ENCODE measurements at places on chromosomes 7 and 10. TPM values are rescaled to one million over a fixed set of nuclear protein-coding genes. Genes with fewer than 3 reads are reported as not detected.
A peak's percentile ranks its signal among the peaks of the same experiment; 100 is the strongest.

DNA sequence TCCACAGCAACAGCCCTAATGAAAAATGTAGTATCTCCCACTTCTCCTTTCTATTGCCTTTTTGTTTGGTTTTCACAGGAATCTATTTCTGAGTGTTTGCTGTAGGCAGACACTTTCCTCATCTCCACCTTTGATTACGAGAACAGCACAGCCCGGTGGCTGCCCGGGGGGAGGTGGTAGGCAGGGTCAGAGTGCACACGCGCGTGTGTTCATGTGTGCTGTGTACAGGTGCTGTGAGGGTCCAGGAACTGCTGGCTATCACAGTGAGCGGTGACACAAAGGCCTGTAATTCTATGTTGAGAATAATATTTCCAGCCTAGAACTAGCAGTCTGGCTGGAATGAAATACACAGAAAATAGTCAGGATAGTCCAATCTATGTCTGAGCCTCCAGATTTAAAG is 212.8 kb downstream of the ADARB2 start:
- no peak overlapping the region for H3K4me3 ChIP-seq
- H3K36me3 ChIP-seq: no peaks in the 10 kb centered on the region
- no peaks in the 10 kb centered on the region for H3K27me3 ChIP-seq
- no peak for DNase-seq
- no peaks in the 10 kb centered on the region for H3K4me1 ChIP-seq

Gene CLRN3
- total RNA-seq: not detected

Gene CREB3L2
- 128 TPM for total RNA-seq

Gene PAX4
- not detected for total RNA-seq

Gene CREB5
- 25.4 TPM for total RNA-seq

DNA sequence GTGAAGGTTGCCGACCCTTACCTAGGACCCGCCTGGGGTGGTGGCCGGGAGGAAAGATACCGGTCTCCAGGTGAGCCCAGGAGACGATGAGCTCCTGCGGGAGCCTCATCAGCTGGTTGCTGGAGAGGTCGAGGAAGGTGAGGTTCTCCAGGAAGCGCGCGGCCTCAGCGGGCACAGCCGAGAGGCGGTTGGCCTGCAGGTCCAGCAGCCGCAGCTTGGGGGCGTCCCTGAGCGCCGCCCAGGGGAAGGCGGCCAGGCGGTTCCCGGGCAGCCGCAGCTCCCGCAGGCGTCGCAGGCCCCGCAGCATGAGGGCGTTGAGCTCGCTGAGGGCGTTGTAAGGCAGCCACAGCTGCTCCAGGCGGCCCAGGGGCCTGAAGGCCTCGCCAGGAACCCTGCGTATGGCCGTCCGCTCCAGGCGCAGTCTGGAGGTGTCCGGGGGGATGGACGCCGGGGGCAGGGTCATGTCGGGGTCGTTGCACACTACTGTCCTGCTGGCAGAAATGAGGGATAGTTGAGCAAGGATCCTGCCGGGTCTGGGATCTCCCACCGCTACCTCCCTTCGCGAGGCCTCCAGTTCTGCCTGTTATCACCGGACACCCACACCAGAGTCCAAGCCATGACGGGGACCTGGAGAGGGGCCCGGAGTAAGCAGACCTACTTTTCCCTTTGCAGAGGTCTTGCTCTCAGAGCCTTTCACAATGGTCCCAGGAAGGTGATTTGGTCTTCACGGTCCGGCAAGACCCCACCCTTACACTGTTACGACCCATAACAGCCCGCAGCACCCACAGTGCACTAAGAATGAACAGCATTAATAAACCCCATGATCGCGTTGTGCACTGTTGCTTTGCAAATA is 3.9 kb downstream of the LRIT1 start:
- no peak for DNase-seq
- no peak overlapping the region for H3K27ac ChIP-seq
- H3K4me3 ChIP-seq: no peak overlapping the region
- H3K27me3 ChIP-seq: no peaks in the 10 kb centered on the region
- no peaks in the 10 kb centered on the region for H3K36me3 ChIP-seq

DNA sequence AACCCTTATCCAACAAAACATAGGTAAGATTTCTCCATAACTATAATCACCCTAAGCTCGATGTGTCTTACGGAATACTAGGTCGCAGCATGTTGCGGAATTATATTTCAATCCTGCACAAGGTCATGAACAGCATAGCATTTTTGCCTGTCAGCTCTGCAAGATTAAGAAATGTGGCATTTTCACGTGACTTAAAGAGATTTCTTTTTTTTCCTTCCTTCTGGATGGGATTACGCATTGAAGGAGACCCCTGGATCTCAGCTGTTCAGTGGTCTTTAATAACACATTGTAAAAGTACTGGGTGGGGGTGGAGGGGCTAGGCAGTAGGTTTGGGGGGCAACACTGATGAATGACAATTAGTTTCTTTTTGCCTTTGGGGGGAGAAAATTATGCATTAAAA is 106.7 kb downstream of the CUBN start:
- no peak for DNase-seq
- H3K4me3 ChIP-seq: no peak overlapping the region
- H3K36me3 ChIP-seq: no peaks in the 10 kb centered on the region
- H3K27me3 ChIP-seq: no peaks in the 10 kb centered on the region
- H3K4me1 ChIP-seq: peaks cover 43% of the 10 kb centered on the region
- peak overlapping the region; percentile 98 for H3K27ac ChIP-seq

DNA sequence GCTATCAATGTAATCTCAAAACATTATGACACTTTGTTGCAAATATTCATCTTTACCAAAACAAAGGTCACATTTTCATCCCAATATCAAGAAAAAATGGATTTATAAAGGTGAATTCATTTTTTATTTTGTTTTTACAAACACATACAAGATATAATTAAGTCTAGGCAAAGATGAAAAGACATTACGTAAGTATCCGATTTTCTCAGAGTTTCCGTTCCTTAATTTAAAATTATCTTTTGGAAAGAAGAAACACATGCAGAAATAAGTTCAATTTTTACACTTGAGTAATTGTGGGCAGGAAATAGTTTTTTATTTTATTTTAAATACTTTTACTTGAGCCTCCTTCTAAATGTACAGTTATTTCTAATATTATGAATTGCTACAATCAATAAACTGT is 24.6 kb downstream of the RTKN2 start:
- no peak for DNase-seq
- H3K27me3 ChIP-seq: no peaks in the 10 kb centered on the region
- peaks cover 17% of the 10 kb centered on the region for H3K4me1 ChIP-seq
- H3K27ac ChIP-seq: peak overlapping the region; percentile 59
- no peak overlapping the region for H3K4me3 ChIP-seq
- no peaks in the 10 kb centered on the region for H3K36me3 ChIP-seq

Gene RNF148
- 0.50 TPM for total RNA-seq

Gene CCAR1
- 62.4 TPM for total RNA-seq

Measured in astrocyte (in vitro differentiated cells and primary cell).